ENCODE measurements at places on chromosomes 13 and 19. TPM values are rescaled to one million over a fixed set of nuclear protein-coding genes. Genes with fewer than 3 reads are reported as not detected.

- peaks cover 14% of the 10 kb centered on the region for H3K36me3 ChIP-seq
- H3K27ac ChIP-seq = no peak overlapping the region
- peaks cover under 1% of the 10 kb centered on the region for H3K4me1 ChIP-seq
Measured at GRCh38 chr19:18349524-18350128, 9.2 kb downstream of the PGPEP1 start.

GRCh38 chr13:95573221-95573620 is 20.7 kb downstream of the CLDN10 start:
- no peak overlapping the region for H3K4me3 ChIP-seq
- H3K4me1 ChIP-seq = no peaks in the 10 kb centered on the region
- no peak overlapping the region for H3K27ac ChIP-seq
- H3K36me3 ChIP-seq = peaks cover 4% of the 10 kb centered on the region
- no peak for DNase-seq
- no peaks in the 10 kb centered on the region for H3K27me3 ChIP-seq

DNA sequence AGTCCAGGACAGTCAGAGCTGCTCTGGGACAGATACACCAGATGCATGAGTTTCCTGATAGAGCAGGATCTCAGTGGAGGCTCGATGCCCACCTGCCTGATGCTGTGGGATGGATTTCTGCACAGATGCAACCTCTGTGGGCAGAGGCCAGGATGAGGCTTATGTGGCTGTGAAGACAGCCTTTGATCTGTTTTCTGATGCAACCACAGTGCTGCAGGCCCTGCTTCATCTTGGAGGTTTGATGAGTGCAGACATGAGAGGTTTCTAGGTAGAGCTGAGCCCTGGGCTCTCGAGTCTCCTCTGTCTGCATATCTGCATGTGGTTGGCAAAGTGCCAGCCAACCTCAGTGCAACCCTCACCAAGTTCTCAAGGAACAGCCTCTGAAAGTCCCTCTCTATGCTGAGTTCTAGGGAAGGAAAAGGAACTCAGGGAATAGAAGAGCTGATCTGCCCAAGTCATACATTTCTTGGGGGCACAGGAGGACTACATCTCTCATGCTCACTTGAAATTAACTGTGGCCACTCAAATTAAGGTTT is 23.1 kb upstream of the TSHZ3 start:
- H3K4me1 ChIP-seq = peaks cover 4% of the 10 kb centered on the region
- H3K27ac ChIP-seq = no peak overlapping the region
- H3K36me3 ChIP-seq = peaks cover 20% of the 10 kb centered on the region
- no peak for DNase-seq
- peaks cover 2% of the 10 kb centered on the region for H3K27me3 ChIP-seq
- H3K4me3 ChIP-seq = no peak overlapping the region

DNA sequence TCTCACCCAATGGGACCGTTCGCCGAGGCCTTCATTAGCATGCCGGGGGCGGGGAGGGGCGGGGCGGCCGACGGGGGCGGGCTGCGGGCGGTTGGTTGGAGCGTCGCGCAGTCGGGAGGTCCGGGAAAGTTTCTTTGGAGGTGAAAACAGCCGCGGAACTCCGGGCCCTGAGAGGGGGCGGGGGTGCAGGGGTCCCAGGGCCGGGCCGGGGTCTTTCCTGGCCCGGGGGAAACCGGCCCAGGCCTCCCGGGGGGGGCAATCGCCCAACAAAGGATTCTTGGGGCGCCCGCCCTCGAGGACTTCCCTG is at the start of gene HMG20B:
TSS of gene HMG20B (plus strand) at position 90 of the 307 bp plus-strand sequence. CDS start 366 bp downstream, outside the sequence.
- peaks cover 19% of the 10 kb centered on the region for H3K4me1 ChIP-seq
- peaks cover 11% of the 10 kb centered on the region for H3K36me3 ChIP-seq
- no peak for DNase-seq
- peaks cover 21% of the 10 kb centered on the region for H3K27me3 ChIP-seq
- H3K27ac ChIP-seq = no peak within 1 kb of the TSS
- H3K4me3 ChIP-seq = peak within 1 kb of the TSS; percentile 74

DNA sequence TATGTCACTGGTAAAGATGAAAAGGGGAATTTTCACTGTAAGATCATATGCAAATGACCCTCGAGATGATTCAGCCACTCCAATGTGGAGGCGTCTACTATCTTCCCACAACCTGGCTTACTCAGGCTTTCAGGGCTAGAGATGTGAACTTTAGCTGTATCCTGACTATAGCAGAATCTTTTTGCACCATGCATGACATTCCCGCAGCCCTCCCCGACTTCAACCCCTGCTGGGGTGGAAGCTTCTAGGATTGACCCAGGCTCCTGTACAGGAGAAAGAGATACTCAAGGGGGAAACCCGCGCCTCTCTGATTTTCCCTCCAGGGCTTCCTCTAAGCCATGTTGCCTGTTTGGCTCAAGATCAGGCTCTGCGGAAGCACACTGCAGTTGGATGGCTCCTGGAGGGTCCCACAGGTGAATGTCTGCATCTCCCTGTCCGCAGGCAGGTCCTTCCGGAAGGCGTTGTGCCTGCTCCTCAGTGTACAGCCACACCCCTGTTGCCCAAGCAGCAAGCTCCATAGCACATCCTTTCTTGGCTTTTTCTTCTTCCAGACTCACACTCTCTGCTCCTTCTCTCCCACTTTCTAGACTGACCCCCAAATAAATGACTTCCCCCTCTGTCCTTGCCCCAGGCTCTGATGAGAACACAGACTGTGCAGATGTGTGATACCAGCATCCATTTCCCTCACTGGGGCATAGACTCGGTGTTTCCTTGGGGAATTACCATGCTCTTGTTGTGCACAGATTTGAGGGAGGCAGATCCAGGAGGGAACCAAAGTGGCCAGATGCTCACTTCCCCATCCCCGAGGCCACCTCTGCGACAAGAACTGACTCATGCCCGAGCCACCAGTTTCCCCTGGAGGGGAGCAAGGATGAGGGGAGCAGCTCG is 29.1 kb upstream of the POP4 start:
- peaks cover 94% of the 10 kb centered on the region for H3K27me3 ChIP-seq
- DNase-seq = no peak
- H3K4me1 ChIP-seq = peaks cover 1% of the 10 kb centered on the region
- no peak overlapping the region for H3K4me3 ChIP-seq
- H3K36me3 ChIP-seq = no peaks in the 10 kb centered on the region
- no peak overlapping the region for H3K27ac ChIP-seq

GRCh38 chr13:40379794-40380578 is 286.5 kb downstream of the FOXO1 start:
- peaks cover 25% of the 10 kb centered on the region for H3K4me1 ChIP-seq
- no peaks in the 10 kb centered on the region for H3K27me3 ChIP-seq
- H3K27ac ChIP-seq = no peak overlapping the region
- DNase-seq = no peak
- peak overlapping the region; percentile 37 for H3K4me3 ChIP-seq
- no peaks in the 10 kb centered on the region for H3K36me3 ChIP-seq

DNA sequence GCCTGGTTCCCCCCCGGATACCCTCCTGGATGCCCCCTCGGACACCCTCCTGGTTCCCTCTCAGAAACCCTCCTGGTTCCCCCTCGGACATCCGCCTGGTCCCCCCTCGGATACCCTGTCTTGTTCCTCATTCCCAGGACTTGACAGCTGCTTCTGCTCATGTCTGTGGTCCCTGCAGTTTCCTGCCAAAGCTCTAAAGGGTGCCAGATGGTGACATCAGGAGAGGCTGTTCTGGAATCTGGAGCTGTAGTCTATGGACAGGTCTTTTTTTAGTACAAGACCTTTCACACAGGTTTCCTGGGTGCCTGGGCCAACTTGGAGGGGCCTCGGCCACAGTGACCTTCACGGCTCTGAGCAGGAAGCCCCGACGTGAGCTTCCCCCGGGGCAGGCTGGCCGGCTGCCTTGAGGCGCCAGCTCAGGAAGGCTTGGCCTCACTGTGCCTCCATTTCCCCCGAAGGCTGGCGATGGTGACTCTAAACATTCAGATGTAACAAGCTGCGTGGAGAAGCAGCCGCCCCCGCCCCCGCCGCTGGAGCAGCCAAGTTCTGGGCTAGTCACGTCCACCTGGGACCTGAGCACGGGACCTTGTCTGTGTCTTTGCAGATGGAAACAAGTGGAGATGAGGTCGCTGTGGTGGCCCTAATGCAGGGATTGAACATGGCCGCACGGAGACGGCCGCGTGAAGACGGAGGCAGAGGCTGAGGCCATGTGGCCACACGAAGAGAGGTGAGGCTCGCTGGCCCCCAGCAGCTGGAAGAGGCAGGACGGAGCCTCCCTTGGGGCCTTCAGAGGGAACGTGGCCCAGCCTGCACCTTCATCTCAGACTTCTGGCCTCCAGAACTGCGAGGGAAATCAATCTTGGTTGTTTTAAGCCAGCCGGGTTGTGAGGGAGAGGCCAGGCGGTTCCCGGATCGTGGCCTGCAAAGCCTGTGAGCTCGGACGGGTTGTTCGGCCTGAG is 12.7 kb downstream of the SGTA start:
- no peaks in the 10 kb centered on the region for H3K27me3 ChIP-seq
- no peaks in the 10 kb centered on the region for H3K4me1 ChIP-seq
- H3K36me3 ChIP-seq = peaks cover 6% of the 10 kb centered on the region

- H3K4me1 ChIP-seq = peaks cover 6% of the 10 kb centered on the region
- H3K36me3 ChIP-seq = peaks cover 34% of the 10 kb centered on the region
- no peak for DNase-seq
- no peaks in the 10 kb centered on the region for H3K27me3 ChIP-seq
- H3K27ac ChIP-seq = no peak overlapping the region
Measured at GRCh38 chr13:45518525-45519245, 53.9 kb downstream of the COG3 start.

- H3K36me3 ChIP-seq = peaks cover 23% of the 10 kb centered on the region
- no peaks in the 10 kb centered on the region for H3K27me3 ChIP-seq
- H3K4me1 ChIP-seq = peaks cover 9% of the 10 kb centered on the region
- DNase-seq = no peak
- no peak overlapping the region for H3K4me3 ChIP-seq
- H3K27ac ChIP-seq = no peak overlapping the region
Measured at GRCh38 chr13:23477101-23477500, 43.6 kb upstream of the SACS start.

- peaks cover 65% of the 10 kb centered on the region for H3K4me1 ChIP-seq
- peak overlapping the region; percentile 88 for H3K27ac ChIP-seq
- DNase-seq = no peak
- H3K36me3 ChIP-seq = no peaks in the 10 kb centered on the region
- no peak overlapping the region for H3K4me3 ChIP-seq
- H3K27me3 ChIP-seq = no peaks in the 10 kb centered on the region
Measured at GRCh38 chr13:21826214-21827015, 155.5 kb downstream of the FGF9 start.

GRCh38 chr13:36357692-36358091 is 11.5 kb upstream of the SPART start:
- peaks cover 2% of the 10 kb centered on the region for H3K36me3 ChIP-seq
- no peak for DNase-seq
- peaks cover 16% of the 10 kb centered on the region for H3K4me1 ChIP-seq
- no peaks in the 10 kb centered on the region for H3K27me3 ChIP-seq

GRCh38 chr19:57242821-57243220 is 2.4 kb downstream of the ZNF805 start:
- H3K27me3 ChIP-seq = no peaks in the 10 kb centered on the region
- H3K4me3 ChIP-seq = peak overlapping the region; percentile 30
- no peak for DNase-seq
- peaks cover 19% of the 10 kb centered on the region for H3K4me1 ChIP-seq

Gene OR4F17
- total RNA-seq = not detected

Gene KASH5
- total RNA-seq = not detected

Measured in mesothelial cell of epicardium (in vitro differentiated cells).